Calu3 (cell line): ENCODE measurements at places on chromosomes 2 and 18. TPM values are rescaled to one million over a fixed set of nuclear protein-coding genes. Genes with fewer than 3 reads are reported as not detected.
A peak's percentile ranks its signal among the peaks of the same experiment; 100 is the strongest.

- DNase-seq: no peak
Observed at GRCh38 chr18:74149878-74150277, 1.6 kb downstream of the TIMM21 start.

- DNase-seq: no peak
Observed at GRCh38 chr18:47632970-47633635, 297.4 kb downstream of the SMAD2 start.

DNA sequence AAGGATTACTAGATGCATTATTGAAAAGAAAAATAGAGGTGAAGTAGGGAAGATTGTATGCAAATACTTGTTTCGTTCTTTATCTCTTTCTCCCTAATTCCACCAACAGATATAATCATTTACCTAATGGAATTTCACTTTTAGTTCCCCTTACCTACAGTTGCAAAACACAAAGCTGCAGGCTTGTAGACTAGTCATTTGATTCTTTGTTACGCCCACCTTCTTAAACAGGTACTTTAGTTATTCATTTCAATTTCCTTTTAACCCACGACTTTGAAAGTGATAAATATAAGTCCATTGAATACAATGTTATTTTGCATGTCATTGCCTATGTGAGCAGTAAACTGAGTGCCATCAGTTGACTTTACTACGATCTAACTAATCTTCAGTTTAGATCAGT lies 3.9 kb upstream of the HRH4 start:
- no peak for DNase-seq

GRCh38 chr2:40179801-40180200 lies 272.1 kb downstream of the SLC8A1 start:
- no peak for DNase-seq

CROCC2 gene
- total RNA-seq: not detected in 2 replicates

- DNase-seq: peak; percentile 58
Observed at GRCh38 chr2:43171789-43172188, 54.6 kb downstream of the ZFP36L2 start.

- no peak for DNase-seq
Observed at GRCh38 chr2:229370509-229370908, 99.4 kb upstream of the PID1 start.

CLEC4F gene
- not detected in 2 replicates for total RNA-seq

ZNF521 gene
- 0.07 TPM in 1 of 2 replicates, not detected in the other for total RNA-seq

- no peak for DNase-seq
Observed at GRCh38 chr18:52636536-52636935, 296.5 kb downstream of the DCC start.

DNA sequence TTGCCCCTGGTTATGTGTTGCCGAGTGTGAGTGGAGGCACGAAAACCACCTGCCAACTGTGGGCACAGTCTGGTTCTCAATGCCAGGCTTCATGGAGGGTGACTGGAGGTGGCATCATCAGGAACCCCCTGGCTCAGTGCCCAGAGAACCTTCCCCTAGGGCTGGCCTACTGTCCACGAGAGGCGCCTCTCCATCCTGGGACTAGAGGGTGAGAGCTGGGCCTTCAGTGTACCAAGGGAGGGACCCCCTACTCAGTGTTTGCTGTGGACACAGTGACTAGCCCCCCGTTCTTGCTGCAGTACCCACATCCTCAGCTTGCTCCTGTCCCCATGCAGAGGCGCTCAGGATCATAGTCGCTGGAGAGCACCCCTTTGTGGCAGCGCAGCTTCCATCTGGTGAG lies 202.6 kb downstream of the HDAC4 start:
- no peak for DNase-seq

DNA sequence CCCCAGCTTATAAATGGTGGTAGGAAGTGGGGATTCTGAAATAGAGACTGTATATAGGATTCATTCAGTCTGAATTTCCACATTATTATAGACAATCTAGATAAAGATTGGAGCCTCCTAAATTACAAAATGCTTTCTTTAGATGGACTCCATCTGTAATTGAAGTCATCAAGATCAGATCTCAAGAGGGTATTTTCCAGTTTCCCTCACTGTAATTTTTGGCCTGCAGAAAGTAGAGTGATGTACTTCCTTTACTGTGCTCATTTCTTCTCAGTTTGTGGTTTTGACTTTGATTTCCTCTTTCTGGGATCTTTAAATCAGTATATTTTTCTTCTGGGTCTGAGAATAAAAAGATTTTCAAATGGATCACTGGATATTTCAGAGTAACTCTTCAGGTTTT lies 7.2 kb downstream of the BABAM2 start:
- no peak for DNase-seq

DNA sequence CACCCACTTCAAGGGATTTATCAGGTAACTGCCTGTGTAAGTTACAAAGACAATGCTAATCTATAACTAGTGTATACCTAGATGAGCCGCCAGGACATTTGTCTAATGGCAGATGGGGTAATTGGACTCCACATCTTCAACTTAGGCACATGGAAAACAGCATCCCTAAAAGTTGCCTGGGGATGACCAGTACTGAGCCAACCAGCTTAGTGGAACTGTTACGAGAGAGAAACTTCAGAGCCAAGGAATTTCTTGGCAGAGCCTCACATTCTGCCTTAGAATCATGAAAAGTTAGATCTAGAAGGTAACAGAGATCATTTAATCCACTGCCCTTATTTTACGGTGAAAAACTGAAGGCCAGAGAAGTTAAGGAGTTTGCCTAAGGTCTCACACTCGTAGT lies 15.5 kb upstream of the CLASP1 start:
- DNase-seq: no peak

- no peak for DNase-seq
Observed at GRCh38 chr2:86372133-86372532, 34.7 kb upstream of the REEP1 start.
